ENCODE measurements at places on chromosomes 2 and 18. TPM values are rescaled to one million over a fixed set of nuclear protein-coding genes. Genes with fewer than 3 reads are reported as not detected.

- no peaks in the 10 kb centered on the region for H3K36me3 ChIP-seq
- peaks cover 28% of the 10 kb centered on the region for H3K4me1 ChIP-seq
- peak overlapping the region; percentile 24 for H3K4me3 ChIP-seq
- peak; percentile 88 for DNase-seq
Measured at GRCh38 chr2:29014811-29015421, 33.8 kb downstream of the TOGARAM2 start.

DNA sequence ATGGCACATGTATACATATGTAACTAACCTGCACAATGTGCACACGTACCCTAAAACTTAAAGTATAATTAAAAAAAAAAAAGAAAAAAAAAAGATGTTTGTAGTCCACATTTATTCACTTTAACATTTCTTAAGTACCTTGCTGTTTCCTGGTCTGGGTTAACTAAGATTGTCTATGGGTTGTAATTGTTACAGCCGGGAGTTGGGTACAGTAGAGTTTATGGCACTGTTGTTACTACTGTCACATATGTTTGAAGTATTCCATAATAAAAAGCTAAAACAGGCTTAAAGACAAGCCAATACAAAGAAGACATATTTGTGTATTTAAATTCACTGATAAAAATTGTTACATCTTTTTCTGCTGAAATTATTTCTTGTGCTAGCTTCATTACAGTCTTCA lies 36.2 kb downstream of the GCC2 start:
- H3K27me3 ChIP-seq, result no peaks in the 10 kb centered on the region
- H3K36me3 ChIP-seq, result no peaks in the 10 kb centered on the region
- no peak overlapping the region for H3K27ac ChIP-seq
- H3K4me3 ChIP-seq, result no peak overlapping the region

DNA sequence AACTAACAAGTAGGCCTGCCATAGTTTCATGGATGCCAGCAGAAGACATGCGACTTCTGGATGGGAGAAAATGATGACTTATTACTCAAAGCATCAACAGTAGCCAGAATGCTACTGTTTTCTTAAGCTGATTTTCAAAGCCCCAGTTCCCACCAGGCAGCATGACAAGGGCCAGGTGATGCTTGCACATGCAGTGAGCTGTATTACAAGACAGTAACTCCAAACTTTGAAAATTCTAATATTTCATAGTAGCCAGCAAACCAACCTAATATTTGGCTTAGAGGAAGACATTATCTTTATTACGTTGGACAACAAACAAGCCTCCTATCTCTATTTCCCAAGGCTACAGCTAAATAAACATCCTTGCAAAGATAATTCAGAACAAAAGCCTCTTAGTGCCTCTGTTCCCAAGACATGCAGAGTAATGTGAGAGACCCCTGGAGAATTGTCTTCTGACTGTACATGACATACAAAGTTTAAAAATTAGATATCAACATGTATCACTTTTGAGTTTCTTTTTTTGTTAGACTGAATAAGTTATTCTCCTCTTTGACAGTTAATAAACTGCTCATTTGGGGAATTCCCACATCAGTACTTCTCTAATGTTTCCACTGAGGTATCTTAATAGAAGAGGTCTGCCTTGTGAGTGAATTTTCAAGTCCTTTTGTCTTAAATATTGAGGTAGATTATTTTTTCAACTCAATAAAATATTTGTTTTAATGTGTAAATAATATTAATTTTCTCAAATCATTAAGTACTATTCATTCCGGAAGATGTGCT lies 367.6 kb upstream of the CWC22 start:
- no peak for DNase-seq
- no peaks in the 10 kb centered on the region for H3K36me3 ChIP-seq
- no peaks in the 10 kb centered on the region for H3K4me1 ChIP-seq

AFF3 gene
- 11.2 TPM for total RNA-seq

GRCh38 chr2:25497229-25497917 lies 155.6 kb upstream of the DNMT3A start:
- H3K36me3 ChIP-seq, result no peaks in the 10 kb centered on the region
- no peak overlapping the region for H3K4me3 ChIP-seq
- no peak for DNase-seq
- H3K27me3 ChIP-seq, result no peaks in the 10 kb centered on the region
- H3K4me1 ChIP-seq, result no peaks in the 10 kb centered on the region

- H3K36me3 ChIP-seq, result no peaks in the 10 kb centered on the region
- no peak for DNase-seq
- no peaks in the 10 kb centered on the region for H3K4me1 ChIP-seq
- no peak overlapping the region for H3K4me3 ChIP-seq
- no peaks in the 10 kb centered on the region for H3K27me3 ChIP-seq
Measured at GRCh38 chr2:71878626-71879508, 268.8 kb downstream of the CYP26B1 start.

GRCh38 chr2:118223992-118224894 lies 136.0 kb downstream of the INSIG2 start:
- no peaks in the 10 kb centered on the region for H3K27me3 ChIP-seq
- peaks cover 5% of the 10 kb centered on the region for H3K4me1 ChIP-seq
- DNase-seq, result peak; percentile 61
- no peaks in the 10 kb centered on the region for H3K36me3 ChIP-seq
- H3K4me3 ChIP-seq, result peak overlapping the region; percentile 41

TMEM198 gene
- total RNA-seq, result 25.5 TPM

GRCh38 chr18:26865557-26865956 lies at the start of gene AQP4:
Gene AQP4 (minus strand): TSS chr18:26865707. CDS start chr18:26865689, 18 bp downstream.
- no peaks in the 10 kb centered on the region for H3K36me3 ChIP-seq
- no peak within 1 kb of the TSS for H3K4me3 ChIP-seq
- no peak for DNase-seq
- no peaks in the 10 kb centered on the region for H3K27me3 ChIP-seq
- H3K4me1 ChIP-seq, result peaks cover 10% of the 10 kb centered on the region
- no peak within 1 kb of the TSS for H3K27ac ChIP-seq

Measured in Peyer's patch (tissue), 4 donors.